Endodermal cell (in vitro differentiated cells): ENCODE measurements at places on chromosomes 12 and 14. TPM values are rescaled to one million over a fixed set of nuclear protein-coding genes. Genes with fewer than 3 reads are reported as not detected.
A peak's percentile ranks its signal among the peaks of the same experiment; 100 is the strongest.

OR4E2 gene
- not detected in 3 replicates for total RNA-seq

MBD6 gene
- total RNA-seq, result 49.2 to 75.5 TPM (median 55.1 TPM) in 3 replicates

TMEM229B gene
- 0.90 and 1.1 TPM in 2 replicates for total RNA-seq

RASSF9 gene
- total RNA-seq, result 0.35 to 1.4 TPM (median 1.0 TPM) in 3 replicates

DNA sequence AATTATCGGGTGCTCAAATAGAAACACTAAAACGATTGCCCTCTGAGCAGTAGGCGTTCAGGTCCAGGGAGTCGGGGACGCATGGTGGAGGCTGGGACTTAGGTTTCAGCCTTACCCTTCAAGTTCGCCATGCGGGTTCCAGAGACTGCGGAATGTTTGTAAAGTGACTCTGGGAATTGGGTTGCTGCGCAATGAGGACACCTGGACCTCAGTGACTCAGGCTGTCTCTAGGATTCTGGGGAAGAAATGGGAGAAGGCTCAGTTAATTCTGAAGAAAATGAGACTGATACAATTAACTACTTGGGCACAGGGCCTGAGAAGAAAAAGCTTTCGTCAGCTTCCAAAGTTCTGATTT is 1.1 kb downstream of the LGALS3 start:
- no peaks in the 10 kb centered on the region for H3K4me1 ChIP-seq
- H3K36me3 ChIP-seq, result no peaks in the 10 kb centered on the region
- H3K27ac ChIP-seq, result no peak overlapping the region
- peak; percentile 67 for DNase-seq
- H3K27me3 ChIP-seq, result peaks cover 70% of the 10 kb centered on the region

- H3K27me3 ChIP-seq, result no peaks in the 10 kb centered on the region
- no peak for DNase-seq
- H3K36me3 ChIP-seq, result no peaks in the 10 kb centered on the region
- no peak overlapping the region for H3K4me3 ChIP-seq
- H3K4me1 ChIP-seq, result no peaks in the 10 kb centered on the region
Observed at GRCh38 chr14:86491743-86492142, 961.8 kb downstream of the FLRT2 start.

- no peak overlapping the region for H3K27ac ChIP-seq
- H3K27me3 ChIP-seq, result no peaks in the 10 kb centered on the region
- no peak for DNase-seq
- H3K4me3 ChIP-seq, result no peak overlapping the region
- no peaks in the 10 kb centered on the region for H3K4me1 ChIP-seq
Observed at GRCh38 chr12:102051431-102051965, 10.3 kb downstream of the WASHC3 start.

DNA sequence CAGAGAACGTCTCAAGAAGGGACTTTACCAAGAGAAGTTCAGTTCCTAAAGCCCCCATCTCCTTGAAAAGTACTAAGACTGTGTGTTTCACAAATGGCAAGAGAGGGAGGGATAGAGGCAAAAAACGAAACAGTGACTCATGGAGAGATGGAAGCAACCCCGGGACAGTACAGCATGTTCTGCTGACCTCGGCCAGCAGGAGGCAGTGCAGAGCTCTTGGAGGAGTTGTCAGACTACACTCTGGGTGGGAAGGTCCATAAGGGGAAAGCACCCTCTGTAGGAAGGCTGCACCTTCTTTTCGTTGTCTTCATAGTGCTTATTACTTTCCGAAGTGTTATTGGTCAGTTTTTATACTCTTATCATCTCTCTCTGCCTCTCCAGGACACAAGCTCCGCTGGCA is 525.2 kb upstream of the CCDC196 start:
- no peaks in the 10 kb centered on the region for H3K36me3 ChIP-seq
- H3K4me1 ChIP-seq, result no peaks in the 10 kb centered on the region
- H3K4me3 ChIP-seq, result no peak overlapping the region
- H3K27me3 ChIP-seq, result peaks cover 40% of the 10 kb centered on the region

DNA sequence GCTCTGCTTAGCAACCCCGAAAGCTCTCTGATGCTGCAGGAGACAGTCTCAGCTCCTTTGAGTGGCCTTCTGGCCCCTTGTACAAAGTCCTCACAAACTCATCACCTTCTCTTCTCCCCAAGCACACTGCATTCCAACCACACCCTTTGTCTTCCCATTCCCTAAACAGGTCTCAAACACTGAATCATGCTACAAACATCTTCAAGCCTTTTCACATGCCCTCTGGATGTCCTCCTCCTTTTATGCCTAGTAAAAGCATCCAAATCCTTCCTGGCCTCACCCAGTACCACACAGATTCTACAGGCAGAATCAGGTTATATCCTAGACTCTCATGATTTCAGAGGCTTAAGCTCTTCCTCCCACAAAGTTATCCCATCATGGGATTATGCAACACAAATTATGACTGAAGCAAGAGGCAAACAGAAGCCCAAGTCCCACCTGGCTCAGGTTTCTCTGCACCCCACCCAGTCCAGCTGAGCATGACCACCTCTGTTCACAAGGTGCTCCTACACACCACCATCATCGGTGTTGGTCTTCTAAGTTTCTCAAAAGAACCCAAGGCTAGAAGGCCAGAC is 61.4 kb upstream of the PCED1B start:
- H3K27me3 ChIP-seq, result no peaks in the 10 kb centered on the region
- no peak overlapping the region for H3K27ac ChIP-seq
- H3K36me3 ChIP-seq, result no peaks in the 10 kb centered on the region

DNA sequence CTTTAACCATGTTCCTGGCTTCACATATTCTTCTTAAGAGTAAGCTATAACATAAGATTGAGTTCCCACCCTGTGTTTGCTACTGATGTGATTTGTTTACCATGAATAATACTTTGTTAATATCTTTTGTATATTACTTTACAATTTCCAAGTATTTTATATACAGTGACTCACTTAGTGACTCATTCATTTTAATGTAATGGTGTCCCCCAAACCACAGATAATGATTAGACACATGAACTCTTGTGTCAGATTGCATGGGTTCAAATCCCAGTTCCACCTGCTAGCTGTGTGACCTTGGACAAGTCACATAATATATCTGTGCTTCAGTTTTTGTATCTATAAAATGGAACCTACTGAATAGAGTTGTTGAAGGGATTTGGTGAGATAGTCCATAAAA is 76.1 kb downstream of the MYF5 start:
- H3K27me3 ChIP-seq, result no peaks in the 10 kb centered on the region
- peaks cover 14% of the 10 kb centered on the region for H3K4me1 ChIP-seq
- H3K27ac ChIP-seq, result no peak overlapping the region
- peaks cover 6% of the 10 kb centered on the region for H3K36me3 ChIP-seq

DNA sequence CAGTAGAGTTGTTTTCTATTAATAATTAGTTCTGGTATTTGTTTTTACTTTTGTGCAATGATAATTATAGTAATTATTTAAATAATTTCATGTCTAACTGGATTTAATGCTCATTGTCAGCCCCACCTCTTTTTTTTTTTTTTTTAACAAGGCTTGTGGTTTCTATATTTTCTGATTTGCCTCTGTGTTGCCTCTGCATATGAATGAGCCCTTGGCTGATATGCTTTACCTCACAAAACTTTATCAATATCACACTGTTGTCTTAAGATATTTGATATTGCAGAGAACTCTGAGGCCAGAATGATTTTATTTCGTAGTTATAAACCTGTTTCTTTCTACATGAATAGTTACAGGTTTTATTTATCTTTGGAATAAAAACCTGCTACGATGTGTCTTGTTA is 116.2 kb upstream of the ATP2B1 start:
- H3K36me3 ChIP-seq, result no peaks in the 10 kb centered on the region
- no peak overlapping the region for H3K27ac ChIP-seq
- no peak overlapping the region for H3K4me3 ChIP-seq

- no peak overlapping the region for H3K4me3 ChIP-seq
- no peaks in the 10 kb centered on the region for H3K27me3 ChIP-seq
- no peaks in the 10 kb centered on the region for H3K4me1 ChIP-seq
- H3K27ac ChIP-seq, result no peak overlapping the region
- H3K36me3 ChIP-seq, result no peaks in the 10 kb centered on the region
Observed at GRCh38 chr14:23186913-23187654, 3.6 kb upstream of the SLC7A8 start.

DNA sequence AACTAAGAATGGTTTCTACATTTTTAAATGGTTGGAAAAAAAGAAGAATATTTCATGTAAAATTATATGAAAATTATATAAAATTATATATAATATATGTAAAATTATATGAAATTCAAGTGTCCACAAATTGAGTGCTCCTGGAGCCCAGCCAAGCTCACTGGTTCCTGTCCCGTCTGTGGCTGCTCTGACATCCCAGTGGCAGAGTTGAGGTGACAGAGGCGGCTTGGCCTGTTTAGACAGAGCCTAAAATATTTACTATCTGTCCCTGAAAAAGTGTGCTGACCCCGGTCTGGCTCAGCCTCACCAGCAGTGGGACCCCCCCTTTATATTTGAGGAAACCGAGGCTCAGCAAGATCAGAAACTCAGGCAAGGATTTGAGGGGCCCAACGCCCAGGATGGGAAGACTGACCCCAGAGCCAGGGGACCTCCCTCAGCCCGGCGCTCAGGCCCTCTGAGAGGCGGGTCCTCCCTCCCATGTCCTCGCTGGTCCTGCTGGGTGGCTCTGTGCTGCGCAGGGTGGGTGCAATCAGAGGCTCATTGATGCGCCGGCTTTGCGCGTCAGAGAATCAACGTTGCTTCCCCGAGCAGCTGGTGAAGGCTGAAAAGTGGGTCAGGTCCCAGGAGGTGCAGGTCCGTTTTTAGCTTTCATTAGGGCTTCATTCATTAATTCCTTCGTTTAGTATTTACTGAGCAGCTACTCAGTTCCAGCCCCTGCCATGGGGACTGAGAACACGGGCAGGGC is 21.5 kb upstream of the BEGAIN start:
- H3K27me3 ChIP-seq, result no peaks in the 10 kb centered on the region
- peak; percentile 31 for DNase-seq
- no peaks in the 10 kb centered on the region for H3K4me1 ChIP-seq
- no peak overlapping the region for H3K4me3 ChIP-seq
- no peak overlapping the region for H3K27ac ChIP-seq
